ENCODE measurements at places on chromosomes 5 and 9.

- DNase-seq = peak; percentile 50
Observed at GRCh38 chr5:118791926-118792734, 196.2 kb downstream of the DTWD2 start.

GRCh38 chr9:135039916-135040645, 47.4 kb upstream of the OLFM1 start:
- no peak for DNase-seq

DNA sequence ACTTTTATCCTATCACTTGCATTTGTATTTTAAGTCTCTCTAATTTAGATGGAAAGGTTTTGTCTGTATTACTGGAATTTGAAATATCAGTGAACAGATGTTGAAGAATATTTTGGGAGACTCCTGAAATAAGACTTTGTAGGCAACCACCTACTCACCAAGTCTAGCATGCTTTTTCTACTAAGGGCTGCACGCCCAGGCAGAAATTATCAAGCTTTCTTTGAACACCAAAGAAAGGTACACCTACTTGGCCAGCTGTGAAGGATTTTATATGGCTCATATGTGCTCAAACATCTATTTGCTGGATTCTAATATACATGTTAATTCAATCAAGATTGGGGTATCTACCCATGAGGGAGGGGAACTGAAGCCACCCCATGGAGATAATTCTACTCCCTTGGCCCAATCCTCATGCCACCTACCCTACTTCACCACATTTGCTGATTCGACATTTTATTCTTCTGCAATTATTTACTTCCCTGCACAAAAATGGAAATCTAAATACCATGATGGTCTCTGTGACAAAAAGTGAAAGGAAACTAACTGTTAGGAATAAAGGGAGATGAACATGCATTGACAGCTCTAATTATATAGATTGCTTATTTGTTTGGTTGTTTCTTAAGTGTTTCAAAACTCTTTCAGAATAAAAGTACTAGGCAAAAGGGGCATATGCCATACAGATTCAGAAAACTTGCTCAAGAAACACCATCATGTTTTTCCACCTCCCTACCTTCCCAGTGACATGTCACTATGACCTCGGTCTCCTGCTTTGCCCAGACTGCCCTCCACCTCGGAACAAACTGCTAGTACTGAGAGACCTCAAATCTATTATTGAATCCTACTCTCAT, 895 bp upstream of the MYOT start:
- DNase-seq = no peak

GRCh38 chr5:62192958-62193357, 113.0 kb upstream of the KIF2A start:
- DNase-seq = no peak

DNA sequence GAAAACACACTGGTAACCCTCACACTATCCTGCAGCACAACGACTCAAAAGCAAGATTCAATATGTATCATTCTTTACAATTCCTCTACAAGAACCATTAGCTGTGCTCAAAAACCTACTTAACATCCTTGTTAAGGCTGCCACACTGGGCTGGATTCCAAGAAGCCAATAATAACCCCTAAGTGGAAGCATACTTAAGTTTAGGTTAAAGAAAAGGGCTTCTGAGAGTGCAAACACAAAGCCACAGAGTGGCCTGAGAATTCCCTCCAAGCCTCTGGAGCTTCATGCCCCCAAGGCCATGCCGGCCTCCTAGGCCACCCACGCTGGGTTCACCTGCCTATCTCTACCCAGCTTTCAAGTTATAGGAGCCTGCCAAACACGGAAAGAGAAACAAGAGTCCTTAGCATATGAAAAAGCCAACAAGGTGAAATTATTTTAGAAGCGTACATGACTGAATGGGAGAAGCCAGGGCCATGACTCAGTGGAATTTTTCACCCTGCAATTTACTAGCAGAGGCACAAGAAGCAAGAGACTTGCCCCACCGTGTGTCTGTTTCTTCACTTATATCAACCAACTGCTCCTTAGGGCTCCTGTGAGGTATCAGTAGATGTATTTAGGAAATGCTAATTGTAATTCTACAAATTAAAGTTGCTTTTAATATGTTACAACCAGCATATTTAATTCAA, 293.0 kb downstream of the SPOCK1 start:
- no peak for DNase-seq

- peak; percentile 17 for DNase-seq
Observed at GRCh38 chr9:79257228-79257781, 314.5 kb upstream of the TLE4 start.

DNA sequence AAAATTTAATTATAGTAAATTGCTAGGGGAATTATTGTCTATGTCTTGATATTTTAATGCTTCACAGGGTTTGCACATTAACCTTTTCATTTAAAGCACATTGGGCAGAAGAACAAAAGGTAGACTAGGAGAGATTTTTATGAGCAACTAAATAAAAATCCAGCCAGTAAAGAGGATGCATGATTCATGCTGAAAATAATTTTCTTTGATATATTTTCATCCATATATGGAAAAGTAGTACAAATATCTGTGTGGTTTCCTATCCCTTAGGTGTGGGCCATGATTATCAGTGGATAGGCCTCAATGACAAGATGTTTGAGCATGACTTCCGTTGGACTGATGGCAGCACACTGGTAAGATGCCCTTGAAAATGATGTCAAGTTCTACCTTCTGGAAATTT, 83.1 kb downstream of the VCAN start:
- no peak for DNase-seq

- DNase-seq = peak; percentile 97
Observed at GRCh38 chr5:34838785-34839714, at the start of gene TTC23L. Gene TTC23L (plus strand): TSS chr5:34839164. CDS start chr5:34840672, 1,508 bp downstream.

- DNase-seq = no peak
Observed at GRCh38 chr5:140176031-140176387, 1.0 kb downstream of the CYSTM1 start.

GRCh38 chr5:10775646-10776045, 14.6 kb upstream of the DAP start:
- DNase-seq = peak; percentile 31

- no peak for DNase-seq
Observed at GRCh38 chr9:78311886-78312524, 15.1 kb downstream of the PSAT1 start.

DNA sequence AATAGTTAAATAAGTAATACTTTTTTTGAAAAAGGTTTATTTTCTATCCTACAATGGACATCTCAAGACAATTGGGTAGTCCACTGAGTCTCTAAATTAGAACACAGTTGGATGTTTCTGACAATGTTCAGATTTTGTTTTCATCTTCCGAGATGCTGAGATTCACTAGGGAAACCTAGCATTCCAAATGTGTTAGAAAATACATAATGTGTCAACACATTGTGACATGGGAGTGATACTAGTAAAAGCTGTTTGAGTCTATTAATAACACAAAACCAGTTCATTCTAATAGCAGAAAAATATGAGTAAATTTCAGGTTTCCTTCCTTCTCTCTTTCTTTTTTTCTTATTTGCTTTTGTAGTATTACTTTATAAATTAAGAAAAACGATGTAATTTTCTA, 68.2 kb upstream of the CDH10 start:
- no peak for DNase-seq

DNA sequence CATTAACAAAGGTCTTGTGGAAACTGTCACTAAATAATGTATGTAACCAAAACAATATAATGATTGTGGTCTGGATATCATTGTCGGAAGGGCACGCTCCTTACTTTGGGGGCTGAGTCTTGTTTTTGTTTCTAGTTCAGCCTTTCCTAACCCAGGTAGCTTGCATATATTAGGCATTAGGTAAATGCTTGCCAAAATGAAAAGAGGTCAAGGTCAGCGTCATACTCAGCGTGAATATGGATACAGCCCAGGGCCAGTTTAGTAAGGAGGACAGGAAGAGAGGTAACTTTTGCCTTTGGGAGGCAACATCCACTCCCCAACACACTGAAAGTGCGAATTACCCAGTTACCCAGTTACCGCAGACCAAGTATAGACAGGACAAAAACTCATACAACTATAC, 171.4 kb downstream of the RAB3C start:
- DNase-seq = no peak

- no peak for DNase-seq
Observed at GRCh38 chr5:6565492-6565891, 67.4 kb downstream of the NSUN2 start.

- peak; percentile 48 for DNase-seq
Observed at GRCh38 chr9:1604942-1605560, 410.1 kb upstream of the SMARCA2 start.

- no peak for DNase-seq
Observed at GRCh38 chr5:2666081-2666480, 85.4 kb downstream of the IRX2 start.
